ENCODE measurements at places on chromosomes 1 and 21.

DNA sequence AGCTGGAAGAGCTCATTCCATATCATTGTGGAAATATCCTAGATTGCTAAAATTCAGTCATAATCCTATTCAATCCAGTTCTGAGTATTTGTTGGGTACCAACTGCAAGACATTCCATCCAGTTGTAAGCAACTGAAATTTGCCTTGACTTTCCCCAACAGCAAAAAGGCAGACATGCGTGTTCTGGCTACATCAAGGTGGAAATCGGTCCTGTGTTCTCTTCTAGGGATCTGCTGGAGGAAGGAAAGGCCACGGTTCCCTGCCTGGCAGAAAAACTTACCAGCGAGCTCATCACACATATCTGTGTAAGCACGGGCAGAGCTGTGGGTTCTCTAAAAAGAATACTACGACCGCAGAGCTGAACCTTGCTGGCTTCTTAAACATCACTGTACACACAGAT lies 17.5 kb downstream of the MX1 start:
- H3K4me1 ChIP-seq, result no peaks in the 10 kb centered on the region
- H3K27ac ChIP-seq, result no peak overlapping the region
- H3K27me3 ChIP-seq, result no peaks in the 10 kb centered on the region
- no peak overlapping the region for H3K4me3 ChIP-seq

- H3K27ac ChIP-seq, result peak overlapping the region; percentile 88
- no peak overlapping the region for H3K4me3 ChIP-seq
- H3K36me3 ChIP-seq, result no peaks in the 10 kb centered on the region
- no peak for DNase-seq
- H3K4me1 ChIP-seq, result peaks cover 18% of the 10 kb centered on the region
- H3K27me3 ChIP-seq, result no peaks in the 10 kb centered on the region
Measured at GRCh38 chr1:109924316-109924715, 13.7 kb downstream of the CSF1 start.

- H3K4me3 ChIP-seq, result no peak overlapping the region
- H3K27ac ChIP-seq, result no peak overlapping the region
- H3K27me3 ChIP-seq, result no peaks in the 10 kb centered on the region
- no peaks in the 10 kb centered on the region for H3K36me3 ChIP-seq
- no peak for DNase-seq
- no peaks in the 10 kb centered on the region for H3K4me1 ChIP-seq
Measured at GRCh38 chr1:22683547-22683946, 27.1 kb upstream of the EPHB2 start.

DNA sequence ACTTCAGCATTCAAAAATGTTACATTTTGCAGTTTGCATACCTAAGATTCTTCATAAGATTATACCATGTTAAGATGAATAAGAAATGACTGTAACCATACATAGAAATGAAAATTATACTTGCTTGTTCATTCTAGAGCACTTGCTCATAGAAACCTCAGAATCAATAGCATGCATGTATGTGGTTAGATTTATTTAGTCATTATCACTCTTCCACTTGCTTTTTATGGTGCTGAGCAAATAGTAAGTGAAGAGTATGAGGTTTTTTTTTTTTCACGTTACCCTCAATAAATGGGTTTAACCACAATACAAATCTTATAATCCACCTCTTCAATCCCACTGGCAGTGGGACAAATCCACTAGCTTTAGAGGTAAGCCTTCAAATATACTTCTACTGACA lies 84.7 kb downstream of the LRRC53 start:
- H3K4me3 ChIP-seq, result no peak overlapping the region
- DNase-seq, result no peak
- no peaks in the 10 kb centered on the region for H3K4me1 ChIP-seq
- no peak overlapping the region for H3K27ac ChIP-seq
